ENCODE measurements at places on chromosomes 2 and 18.

DNA sequence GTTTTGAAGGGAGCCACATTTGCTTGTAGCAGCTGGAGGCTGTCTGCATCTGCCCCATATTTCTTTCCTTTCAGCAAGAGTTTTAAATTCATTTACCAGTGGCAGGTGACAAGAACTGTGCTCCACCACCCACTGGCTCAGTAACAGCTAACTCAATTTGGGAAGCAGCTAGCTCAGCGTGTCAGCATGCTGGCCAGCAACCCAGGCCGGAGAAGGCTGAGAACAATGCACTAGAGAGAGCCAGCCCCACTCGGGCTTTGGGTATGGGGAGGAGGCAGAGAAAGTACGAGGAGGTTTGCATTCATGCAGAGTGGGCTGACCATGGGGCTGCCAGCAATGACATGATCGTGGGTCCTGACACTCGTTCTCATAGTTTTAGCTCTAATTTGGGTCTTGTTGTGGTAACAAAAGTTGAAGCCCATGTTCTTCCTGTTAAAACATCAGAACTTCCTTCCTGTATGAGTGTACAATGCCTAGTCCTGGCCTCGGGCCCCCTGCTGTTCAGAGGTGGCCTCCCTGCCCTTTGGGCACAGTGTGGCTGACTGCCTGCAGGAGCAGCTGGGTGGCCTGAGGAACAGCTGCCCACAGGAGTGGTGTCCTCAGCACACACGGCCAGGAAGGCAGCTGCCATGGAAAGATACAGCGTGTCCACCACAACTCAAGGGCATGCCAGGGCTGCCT lies 23.0 kb downstream of the CDC42EP3 start:
- DNase-seq: no peak

- DNase-seq: no peak
Measured at GRCh38 chr2:177998006-177998405, 74.6 kb downstream of the PDE11A start.

GRCh38 chr18:75207310-75208154 lies 1.4 kb downstream of the PTGR3 start:
- no peak for DNase-seq

DNA sequence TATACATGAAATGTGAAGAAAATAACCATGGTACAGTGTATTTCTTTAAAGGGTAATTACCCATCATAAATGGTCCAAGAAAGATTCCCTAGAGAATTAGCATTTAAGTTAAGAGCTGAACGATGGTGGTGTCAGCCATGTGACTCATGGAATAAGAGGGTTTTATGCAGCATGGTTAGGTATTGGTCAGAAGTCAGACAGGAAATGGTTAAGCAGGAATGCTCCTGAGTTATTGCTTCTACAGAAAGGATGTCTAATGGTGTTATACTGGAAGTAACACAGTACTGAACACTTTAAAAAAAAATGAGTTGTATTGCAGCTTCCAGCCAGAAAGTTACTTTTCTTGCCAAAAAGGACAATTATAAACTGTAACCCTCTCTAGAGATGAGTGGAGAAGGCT lies 72.7 kb upstream of the UBE2E3 start:
- DNase-seq: no peak

DNA sequence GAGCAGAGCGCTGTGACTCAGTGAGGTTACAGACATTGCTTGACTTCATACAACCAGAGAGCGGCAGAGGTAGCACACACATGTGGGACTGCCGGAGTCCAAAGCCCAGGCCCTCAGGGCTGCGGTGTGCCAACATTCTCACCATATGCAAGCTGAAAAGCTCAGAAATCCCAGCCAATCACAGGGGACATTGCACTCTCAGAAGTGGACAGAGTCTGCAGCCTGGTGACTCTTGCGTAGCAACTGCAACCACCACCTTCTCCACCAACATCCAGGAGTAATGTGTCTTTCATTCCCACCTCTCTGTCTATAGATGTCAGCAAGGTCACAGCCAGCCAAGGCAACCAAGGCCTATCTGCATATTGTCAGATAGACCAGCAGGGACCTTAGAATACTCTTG lies 158.1 kb downstream of the TTC32 start:
- no peak for DNase-seq

GRCh38 chr2:17287183-17287582 lies 231.1 kb downstream of the RAD51AP2 start:
- DNase-seq: no peak

- no peak for DNase-seq
Measured at GRCh38 chr2:96531366-96531765, 5.2 kb upstream of the ARID5A start.

DNA sequence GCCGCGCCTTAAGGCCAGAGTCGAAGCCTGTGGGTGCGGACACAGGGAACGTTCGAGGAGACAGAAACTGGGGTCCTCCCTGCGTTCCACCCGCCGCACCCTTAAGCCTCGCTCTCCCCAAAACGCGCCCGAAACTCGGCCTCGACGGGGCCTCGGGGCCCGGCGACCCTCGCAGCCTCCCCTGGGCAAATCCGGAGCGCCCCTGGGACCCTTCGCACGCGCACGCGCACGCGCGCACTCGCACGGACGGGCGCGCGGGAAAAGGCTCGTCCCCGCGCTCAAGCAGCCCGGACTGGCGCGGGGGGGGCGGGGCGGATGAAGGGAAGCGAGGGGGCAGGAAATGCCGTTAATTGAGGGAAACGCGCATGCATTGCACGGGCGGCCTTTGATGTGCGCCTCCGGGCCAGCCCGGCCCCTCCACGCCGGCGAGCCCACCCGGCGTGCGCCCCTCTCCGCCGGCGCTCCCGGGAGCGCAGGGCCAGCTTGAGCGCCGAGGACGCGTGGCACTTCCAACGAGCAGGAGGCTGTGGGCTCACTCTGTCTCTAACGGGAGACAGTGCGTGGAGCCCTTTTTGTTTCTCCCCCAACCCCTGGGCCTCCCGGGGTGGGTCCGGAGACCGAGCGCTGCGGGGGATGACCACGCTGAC lies 5.4 kb upstream of the SALL3 start:
- DNase-seq: no peak

DNA sequence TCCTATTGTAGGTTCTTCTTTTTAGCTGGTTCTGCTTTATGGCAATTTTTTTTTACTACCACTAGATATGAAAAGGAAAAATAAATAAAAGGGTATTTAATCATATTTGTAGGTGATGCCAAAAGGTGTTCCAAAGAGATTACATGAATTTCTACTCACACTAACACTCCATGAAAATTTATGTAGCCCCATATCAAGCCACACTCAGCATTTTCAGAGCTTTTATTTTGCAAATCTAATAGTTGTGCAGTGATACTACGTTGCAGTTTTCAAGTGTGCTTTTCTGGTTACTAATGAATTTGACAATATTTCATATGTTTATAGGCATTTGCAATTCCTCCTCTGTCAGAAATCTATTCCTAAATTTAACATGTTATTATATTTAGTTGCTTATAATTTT lies 363.9 kb upstream of the TMEFF2 start:
- DNase-seq: no peak

GRCh38 chr2:84970210-84970867 lies 622 bp upstream of the KCMF1 start:
- no peak for DNase-seq

- no peak for DNase-seq
Measured at GRCh38 chr2:1865716-1866234, 121.5 kb upstream of the PXDN start.

GRCh38 chr2:119371111-119371510 lies 4.3 kb downstream of the DBI start:
- no peak for DNase-seq

- no peak for DNase-seq
Measured at GRCh38 chr2:136212426-136213378, 94.8 kb upstream of the CXCR4 start.

- no peak for DNase-seq
Measured at GRCh38 chr2:62774555-62775366, 69.2 kb downstream of the EHBP1 start.

- no peak for DNase-seq
Measured at GRCh38 chr2:234669621-234670020, 172.7 kb upstream of the ARL4C start.

- no peak for DNase-seq
Measured at GRCh38 chr2:12980817-12981216, 264.1 kb downstream of the TRIB2 start.

DNA sequence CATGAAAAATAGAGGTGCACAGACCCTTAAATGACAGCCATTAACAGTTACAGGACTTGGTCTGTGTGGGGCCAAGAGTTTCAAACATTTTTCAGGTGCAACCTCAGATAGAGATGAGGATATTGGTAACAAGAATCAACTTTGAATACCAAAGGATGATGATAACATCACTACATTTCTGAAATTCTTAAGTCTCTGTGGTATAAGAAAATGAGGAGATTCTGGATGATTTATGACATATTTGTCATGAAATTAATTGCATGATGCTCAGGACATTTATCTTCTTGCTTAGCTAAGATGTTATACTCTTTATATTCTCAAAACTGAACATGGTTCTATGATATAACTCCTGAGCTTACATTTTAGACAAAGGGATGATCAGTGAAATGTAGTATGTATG lies 471.8 kb upstream of the CWC22 start:
- DNase-seq: no peak

DNA sequence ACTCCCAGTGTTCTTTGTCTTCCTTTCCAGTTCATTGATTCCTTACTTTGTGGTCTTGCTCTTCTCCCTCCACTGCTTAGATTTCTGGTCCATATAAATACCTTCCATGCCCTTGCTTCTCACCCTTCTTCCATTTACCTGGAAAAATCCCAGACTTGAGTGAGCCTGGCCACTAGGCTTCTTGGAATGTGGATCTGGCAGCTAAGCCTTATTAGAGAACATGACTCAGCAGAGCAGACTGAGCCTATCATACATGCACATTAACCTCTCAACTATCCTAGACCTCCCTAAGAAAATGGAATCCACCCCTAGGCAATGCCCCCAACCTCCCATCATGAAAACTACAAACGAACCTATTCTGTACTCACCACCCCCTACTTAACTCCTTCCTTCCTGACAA lies 127.7 kb downstream of the RHBDD1 start:
- DNase-seq: peak; percentile 21

GRCh38 chr2:104844807-104845551 lies 8.9 kb upstream of the POU3F3 start:
- DNase-seq: no peak

GRCh38 chr2:174615871-174616436 lies 18.4 kb upstream of the WIPF1 start:
- peak; percentile 55 for DNase-seq

DNA sequence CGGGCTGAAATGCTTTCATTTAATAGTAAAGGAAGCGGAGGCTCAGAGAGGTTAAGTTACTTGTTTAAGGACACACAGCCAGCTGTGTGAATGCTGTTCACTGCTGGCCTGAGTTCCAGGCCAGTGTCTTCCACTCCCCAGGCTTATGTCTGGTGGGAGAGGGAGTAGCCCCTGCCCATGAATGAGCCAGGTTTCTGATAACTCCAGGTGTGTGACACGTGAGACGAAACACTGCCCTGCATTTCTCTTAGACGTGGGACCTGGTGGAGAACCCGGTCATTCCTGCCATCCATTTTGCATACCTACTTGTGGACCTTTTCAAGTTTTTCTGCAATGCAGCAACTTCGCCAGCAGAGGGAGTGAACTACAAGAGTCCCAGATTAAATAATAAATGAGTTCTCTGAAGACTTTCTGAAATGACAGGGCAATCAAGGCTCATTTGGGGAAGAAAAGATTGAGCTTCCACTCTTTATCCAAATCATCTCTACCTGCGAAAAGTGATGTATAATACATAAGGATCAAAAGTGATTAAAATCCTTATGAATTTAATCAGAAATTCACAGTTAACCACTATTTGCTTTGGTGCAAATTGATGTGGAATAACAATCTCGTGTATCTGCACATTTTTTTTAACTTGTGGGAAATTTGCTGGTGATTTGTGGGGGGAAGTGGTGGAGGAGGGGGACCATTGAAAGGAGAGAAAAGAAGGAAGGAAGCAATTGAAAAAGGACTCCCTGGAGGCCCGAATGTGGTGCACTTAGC lies 79.4 kb upstream of the ASB18 start:
- peak; percentile 71 for DNase-seq

DNA sequence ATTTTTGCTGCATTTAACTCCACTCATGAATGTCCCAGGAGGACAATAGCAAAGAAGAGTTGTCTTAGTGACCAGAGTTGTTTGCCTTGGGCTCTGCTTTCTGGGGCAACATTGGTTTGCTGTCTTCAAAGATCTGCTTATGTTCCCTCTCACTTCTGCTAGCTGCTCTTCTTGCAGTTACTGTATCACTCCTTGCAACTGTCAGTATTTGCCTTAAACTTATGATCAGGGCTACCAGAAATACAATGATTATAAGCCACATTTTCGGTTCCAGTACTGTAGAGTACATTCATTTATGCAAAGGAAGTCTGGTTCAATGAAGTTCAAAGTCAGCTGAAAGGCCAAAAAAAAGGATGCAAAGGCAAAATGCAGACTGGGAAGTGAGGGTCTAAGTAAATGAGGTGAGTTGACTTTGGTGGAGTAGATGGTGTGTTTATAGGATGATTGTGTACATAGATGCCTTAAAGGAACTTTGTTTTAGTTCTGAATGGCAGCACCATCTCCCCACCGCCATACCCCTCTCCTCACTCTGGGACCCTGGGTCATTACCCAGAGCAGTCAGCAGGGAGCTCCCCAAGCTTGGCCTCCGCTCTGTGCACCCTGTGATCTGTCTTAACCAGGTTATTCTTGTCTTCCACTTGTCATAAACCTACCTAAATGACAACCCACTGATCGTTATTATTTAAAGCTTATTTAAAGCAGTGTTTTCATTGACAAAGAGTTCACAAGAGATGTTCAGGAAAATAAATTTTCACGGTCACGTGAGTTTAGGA lies 236.0 kb downstream of the DOK6 start:
- no peak for DNase-seq

- no peak for DNase-seq
Measured at GRCh38 chr2:124316133-124316532, 291.0 kb downstream of the CNTNAP5 start.

GRCh38 chr2:57407772-57408201 lies 638.8 kb upstream of the VRK2 start:
- no peak for DNase-seq
